ENCODE measurements at places on chromosomes 12 and 14.

- no peak for DNase-seq
Observed at GRCh38 chr12:69556383-69556782, 28.9 kb upstream of the CCT2 start.

- DNase-seq, result no peak
Observed at GRCh38 chr12:41336041-41336549, 148.0 kb downstream of the PDZRN4 start.

DNA sequence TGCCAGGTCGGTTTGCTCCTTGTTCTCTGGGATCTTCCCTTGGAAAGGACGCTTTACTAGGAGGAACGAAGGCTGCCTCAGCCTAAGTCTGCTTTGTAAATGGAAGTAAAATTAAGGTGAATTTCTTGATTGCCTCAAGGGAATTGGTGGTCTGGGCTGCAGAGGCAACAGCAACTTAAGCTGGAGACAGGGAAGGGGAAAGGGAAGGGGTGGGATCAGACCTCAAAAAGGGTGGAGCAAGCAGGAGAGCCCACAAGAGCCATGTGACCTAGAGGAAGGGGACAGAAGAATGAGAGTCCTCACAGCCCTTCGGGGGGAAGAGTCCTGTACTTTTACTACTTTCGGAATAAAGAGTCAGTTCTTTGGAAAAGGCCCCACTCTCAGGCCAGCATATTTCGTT, 147.9 kb downstream of the PPM1H start:
- DNase-seq, result no peak

DNA sequence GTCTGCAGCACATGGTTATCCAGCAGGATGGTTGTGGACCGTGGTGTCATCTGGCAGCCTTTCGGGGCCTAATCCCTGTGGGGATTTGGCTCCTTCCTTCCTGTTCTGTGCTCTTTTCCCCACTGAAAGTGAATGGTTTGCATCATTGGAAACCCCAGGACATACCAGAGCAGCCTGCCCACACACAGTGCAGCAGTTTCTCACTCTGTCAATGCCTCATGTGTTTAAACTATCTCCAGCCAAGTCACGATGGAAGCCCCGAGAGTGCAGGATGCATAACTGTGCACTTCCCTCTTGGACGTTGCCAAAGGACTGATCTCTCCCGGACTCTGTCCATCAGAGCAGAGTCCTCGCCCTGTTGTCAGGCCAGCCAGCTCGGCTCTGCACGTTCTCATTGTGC, 29.0 kb upstream of the AMN start:
- no peak for DNase-seq

DNA sequence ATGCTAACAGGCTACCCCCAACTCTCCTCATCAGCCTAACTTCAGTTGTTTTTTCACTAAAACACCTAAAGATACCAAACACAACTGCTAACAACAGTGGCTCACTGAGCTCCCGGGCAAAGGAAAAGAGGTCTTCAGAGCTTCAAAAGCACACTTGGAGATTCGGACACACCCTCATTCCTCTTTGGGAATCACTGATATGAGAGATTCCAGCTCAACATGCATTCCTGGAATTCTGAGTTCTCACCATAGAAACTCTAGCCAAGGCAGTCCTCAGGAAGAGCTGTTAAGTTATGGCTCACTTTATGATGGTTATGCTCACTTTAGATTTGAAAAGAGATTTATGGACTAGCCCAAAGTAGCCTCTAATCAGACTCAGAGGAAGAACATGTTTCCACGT, 40.1 kb downstream of the STXBP6 start:
- no peak for DNase-seq

DNA sequence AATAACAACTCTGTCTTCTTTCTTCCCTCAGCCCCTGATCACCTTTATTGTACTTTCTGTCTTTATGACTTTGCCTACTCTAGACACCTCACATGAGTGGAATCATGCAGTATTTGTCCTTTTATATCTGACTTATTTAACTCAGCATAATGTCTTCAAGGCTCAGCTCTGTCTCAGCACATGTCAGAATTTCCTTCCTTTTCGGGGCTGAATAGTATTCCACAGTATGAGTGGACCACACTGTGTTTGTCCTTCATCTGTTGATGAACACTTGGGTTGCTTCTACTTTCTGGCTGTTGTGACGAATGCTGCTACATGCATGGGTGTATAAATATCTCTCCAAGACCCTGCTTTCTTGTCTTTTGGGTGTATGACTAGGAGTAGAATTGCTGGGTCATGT, 117.6 kb downstream of the KIF26A start:
- no peak for DNase-seq

DNA sequence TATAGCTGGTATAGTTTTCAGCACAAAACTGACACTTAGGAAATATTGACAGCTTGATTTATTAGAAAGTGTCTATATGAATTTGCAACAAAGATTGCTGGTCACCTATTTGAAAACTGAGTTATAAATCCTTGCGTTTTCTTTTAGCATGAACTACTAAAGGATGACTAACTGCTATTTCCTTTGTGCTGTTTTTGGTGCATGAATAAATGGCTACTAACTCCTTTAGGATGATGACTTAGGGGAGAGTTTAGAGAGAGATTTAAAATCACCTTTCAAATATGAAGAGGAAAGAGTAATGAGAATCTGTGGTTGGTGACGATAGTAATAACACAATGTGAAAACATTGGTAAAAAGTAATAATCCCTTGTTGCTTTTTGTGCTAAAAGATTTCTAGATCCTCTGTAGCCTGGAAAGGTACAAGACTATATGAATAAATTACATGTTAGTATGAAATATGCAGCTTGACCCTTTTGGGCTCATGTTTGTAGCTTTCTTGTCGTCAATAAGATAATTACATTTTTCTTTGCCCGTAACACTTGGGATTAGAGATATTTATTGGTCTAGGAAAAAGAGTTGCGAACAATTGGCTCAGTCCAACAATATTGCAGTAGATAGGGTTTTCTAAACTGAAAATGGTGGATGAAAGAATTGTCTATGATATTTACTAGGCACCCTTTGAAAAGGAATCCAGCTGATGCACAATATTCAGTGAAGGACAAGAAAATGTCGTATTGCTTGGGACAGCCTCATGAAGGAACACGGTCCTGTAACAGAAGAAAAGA, 453.0 kb downstream of the ADAMTS20 start:
- DNase-seq, result no peak

DNA sequence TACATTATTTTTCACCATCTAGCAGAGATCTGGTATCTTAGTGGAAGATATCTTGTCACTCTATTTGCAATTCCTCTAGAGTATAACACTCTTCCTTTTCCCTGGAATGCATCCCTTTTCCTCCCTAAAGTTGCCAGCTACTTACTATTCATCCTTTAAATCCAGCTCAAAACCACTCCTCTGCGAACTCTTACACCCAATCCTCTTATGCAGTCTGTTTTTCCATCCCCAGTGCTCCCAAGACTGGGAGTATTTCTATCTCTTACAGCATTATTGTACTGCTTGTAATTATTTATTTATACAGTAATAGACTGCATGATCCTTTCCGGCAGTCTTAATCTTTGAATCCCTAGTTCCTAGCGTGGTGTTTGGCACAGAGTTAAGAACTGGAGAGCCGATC, 2.9 kb upstream of the SRGAP1 start:
- DNase-seq, result no peak

- DNase-seq, result no peak
Observed at GRCh38 chr14:100030452-100031153, 34.6 kb upstream of the EVL start.

DNA sequence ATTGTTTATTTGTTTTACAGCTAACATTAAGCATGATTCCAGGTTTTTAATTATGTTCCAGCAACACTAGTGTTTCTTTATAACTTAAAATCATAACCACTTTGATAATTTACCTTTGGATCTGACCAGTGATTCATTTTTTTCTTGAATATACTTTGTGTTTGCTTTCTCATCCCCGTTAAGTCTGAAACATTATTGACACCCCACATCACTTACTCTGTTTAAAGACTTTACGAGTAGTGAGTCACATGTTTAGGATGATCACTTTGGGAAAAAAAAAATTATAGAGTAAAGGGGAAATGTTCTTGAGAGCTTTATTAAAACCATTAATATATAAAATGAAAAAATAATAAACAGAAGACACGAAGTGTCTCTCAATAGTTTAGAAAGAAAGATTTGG, 132.2 kb downstream of the MON2 start:
- no peak for DNase-seq

DNA sequence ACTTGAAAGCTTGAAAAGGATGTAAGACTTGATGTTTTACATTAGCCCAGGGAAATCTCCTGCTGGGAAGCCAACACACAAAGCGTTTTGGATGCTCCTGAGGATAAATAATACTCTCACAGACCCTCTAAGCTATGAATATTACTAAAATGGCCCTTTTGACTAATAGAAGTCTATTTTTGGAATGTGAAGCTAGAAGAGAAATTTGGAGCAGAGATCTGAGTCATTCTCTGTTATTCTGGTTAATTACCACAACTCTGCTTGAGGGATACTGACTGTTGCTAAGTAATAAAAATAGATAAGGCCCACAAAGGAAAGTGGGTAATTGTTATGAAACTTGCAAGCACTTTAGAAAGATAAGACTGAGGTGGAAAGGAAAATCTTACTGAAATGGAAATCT, 346.2 kb upstream of the STXBP6 start:
- no peak for DNase-seq

DNA sequence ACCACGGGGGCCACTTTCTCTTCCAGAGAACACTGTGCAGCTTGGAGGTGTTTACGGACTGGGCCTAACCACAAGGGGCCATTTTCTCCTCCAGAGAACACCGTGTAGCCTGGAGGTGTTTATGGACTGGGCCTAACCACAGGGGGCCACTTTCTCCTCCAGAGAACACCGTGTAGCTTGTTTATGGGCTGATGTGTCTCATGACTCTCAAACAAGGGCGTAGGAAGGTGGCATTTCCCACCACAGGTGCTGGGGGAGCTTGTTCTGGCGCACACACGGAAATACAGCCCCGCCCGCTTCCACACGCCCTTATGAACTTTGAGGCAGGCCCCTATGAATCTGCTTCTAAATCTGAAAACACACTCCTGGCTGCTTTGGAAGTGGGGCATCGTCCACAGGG, 174.6 kb upstream of the SFSWAP start:
- peak; percentile 12 for DNase-seq

Measured in midbrain (tissue), 1 donor.